ENCODE measurements at places on chromosomes 2 and 18. TPM values are rescaled to one million over a fixed set of nuclear protein-coding genes. Genes with fewer than 3 reads are reported as not detected.

Gene DSC3
- polyA plus RNA-seq: not detected

- H3K27ac ChIP-seq: no peak overlapping the region
- H3K4me3 ChIP-seq: no peak overlapping the region
- no peaks in the 10 kb centered on the region for H3K36me3 ChIP-seq
- no peaks in the 10 kb centered on the region for H3K4me1 ChIP-seq
Observed at GRCh38 chr2:10239561-10239967, 63.1 kb upstream of the HPCAL1 start.

GRCh38 chr2:96860065-96861029 lies 2.5 kb upstream of the ANKRD39 start:
- H3K36me3 ChIP-seq: no peaks in the 10 kb centered on the region
- no peak overlapping the region for H3K4me3 ChIP-seq
- H3K27ac ChIP-seq: peak overlapping the region; percentile 39
- DNase-seq: no peak
- peaks cover 2% of the 10 kb centered on the region for H3K27me3 ChIP-seq

DNA sequence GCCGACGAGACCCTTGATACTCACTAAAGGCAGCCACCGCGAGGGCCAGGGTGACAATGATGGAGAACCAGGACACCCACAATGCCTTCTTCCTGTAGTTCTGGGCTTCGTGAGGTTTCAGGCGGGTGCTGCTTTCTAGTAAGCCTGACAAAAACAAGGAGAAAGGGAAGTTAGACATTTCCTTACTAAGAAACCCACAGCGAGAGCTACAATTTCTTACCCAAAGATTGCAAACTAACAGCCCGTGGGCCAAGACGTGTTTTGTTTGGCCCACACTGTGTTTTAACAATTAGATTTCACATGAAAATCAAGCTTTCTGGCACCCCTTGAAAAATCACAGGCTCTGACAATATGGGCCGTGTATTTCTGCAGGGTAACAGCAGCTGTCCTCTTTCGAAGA lies 5.6 kb downstream of the TMEM163 start:
- no peaks in the 10 kb centered on the region for H3K36me3 ChIP-seq
- H3K27me3 ChIP-seq: peaks cover 73% of the 10 kb centered on the region
- H3K27ac ChIP-seq: no peak overlapping the region

- no peak for DNase-seq
- no peak overlapping the region for H3K4me3 ChIP-seq
- no peaks in the 10 kb centered on the region for H3K36me3 ChIP-seq
- H3K27me3 ChIP-seq: no peaks in the 10 kb centered on the region
- H3K27ac ChIP-seq: peak overlapping the region; percentile 61
Observed at GRCh38 chr2:144325086-144325485, 194.8 kb downstream of the ZEB2 start.

Gene ST6GAL2
- polyA plus RNA-seq: not detected

Gene IL37
- not detected for polyA plus RNA-seq

Gene ACADL
- polyA plus RNA-seq: not detected

DNA sequence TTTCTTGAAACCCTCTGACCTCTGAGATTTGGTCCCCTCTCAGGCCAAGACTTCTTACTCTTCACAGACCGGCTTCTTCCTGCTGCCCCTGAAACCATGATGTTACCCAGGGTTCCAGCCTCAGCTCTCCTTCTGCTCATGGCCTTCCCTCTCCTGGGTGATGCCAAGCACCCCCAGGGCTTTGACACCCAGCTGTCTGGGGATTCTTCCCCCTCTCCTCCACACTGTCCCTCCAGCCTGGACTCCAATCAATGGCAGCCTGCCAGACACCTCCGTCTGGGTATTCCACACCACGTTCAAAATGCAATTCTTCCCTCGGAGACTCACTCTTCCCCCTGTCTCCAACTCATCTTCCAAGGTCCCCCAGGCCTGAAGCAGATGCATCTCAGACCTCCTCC lies 25.0 kb downstream of the SPP2 start:
- no peak overlapping the region for H3K4me3 ChIP-seq
- no peaks in the 10 kb centered on the region for H3K4me1 ChIP-seq
- no peak overlapping the region for H3K27ac ChIP-seq
- peaks cover 29% of the 10 kb centered on the region for H3K27me3 ChIP-seq

DNA sequence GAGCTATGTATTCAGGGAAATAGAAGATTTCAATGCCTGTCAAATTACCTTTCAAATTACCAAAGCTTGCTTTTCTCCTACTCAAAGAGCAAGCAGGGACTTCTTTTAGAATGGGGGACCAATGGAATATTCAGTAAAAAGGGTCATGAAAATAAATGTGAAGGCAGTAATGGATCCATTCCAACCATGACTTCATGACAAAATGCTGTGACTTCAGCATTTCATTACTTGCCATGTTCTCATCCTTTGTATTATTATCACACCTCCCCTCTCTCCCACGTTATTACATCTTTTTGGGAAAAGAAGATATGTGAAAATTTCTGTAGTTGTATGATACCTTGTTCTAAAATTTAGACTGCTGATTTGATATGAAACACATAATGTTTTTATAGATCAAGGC lies 864.0 kb upstream of the FSHR start:
- H3K4me3 ChIP-seq: no peak overlapping the region
- H3K36me3 ChIP-seq: no peaks in the 10 kb centered on the region
- no peaks in the 10 kb centered on the region for H3K27me3 ChIP-seq

Gene INHBB
- polyA plus RNA-seq: not detected

Gene NFATC1
- 35.7 TPM for polyA plus RNA-seq

DNA sequence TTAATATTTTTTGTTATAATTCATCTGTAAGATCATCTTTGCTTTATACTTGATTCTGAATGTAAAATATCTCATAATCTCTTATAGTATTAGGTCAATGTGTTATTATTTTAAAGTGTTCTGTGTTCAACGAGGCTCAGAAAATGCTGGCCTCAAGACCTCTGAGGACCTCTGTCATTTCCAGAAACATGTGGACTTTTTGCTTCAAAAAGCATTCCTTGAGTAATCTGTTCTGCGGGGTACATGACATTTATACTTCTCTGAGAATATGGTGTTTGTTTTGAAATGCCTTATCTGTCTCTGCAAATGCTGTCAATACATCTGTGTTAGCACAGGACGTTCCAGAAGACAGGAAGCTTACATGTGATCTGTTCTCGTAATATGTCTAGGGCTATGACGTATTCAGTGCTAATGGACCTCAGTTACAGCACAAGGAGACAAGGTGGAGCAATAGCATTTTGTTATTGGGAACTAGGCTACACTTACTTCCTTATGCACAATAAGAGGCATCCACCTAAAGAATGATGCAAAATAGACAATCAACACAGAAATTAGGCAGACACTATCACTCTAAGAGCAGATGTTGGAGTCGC lies 37.6 kb upstream of the IL1RL1 start:
- H3K36me3 ChIP-seq: peaks cover 7% of the 10 kb centered on the region
- peaks cover 31% of the 10 kb centered on the region for H3K27me3 ChIP-seq
- no peak overlapping the region for H3K27ac ChIP-seq

GRCh38 chr2:101696272-101697123 lies 1.0 kb upstream of the MAP4K4 start:
- peaks cover 9% of the 10 kb centered on the region for H3K36me3 ChIP-seq
- DNase-seq: no peak
- H3K27me3 ChIP-seq: no peaks in the 10 kb centered on the region
- peak overlapping the region; percentile 97 for H3K4me3 ChIP-seq

Gene SS18
- 39.3 TPM for polyA plus RNA-seq

Gene FHOD3
- polyA plus RNA-seq: not detected
